ENCODE measurements at places on chromosomes 7 and 10.

- DNase-seq, result no peak
These were observed 28.2 kb downstream of the TSPAN15 start for GRCh38 chr10:69479240-69480067.

GRCh38 chr7:37671876-37672275 lies 11.7 kb upstream of the GPR141 start:
- DNase-seq, result no peak

- no peak for DNase-seq
These were observed 117.3 kb downstream of the SLC25A13 start for GRCh38 chr7:96204601-96205000.

DNA sequence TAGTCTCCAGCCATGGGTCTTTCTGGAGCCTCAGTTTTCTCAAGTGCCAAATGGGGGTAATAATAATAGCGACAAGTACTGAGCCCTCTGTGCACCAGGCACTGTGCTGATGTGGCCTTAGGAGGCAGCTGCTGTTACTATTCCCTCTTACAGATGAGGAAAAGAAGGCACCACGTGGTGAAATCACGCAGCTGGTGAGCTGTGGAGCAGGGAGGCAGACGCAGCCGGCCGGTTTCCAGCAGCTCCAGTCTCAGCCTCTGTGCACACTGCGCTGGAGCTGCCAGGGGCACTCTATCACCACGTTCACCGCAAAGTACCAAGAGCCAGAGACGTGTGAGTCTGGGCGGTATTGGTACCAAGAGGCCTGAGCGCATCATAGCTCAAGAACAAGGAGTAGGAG lies 9.6 kb downstream of the PYROXD2 start:
- no peak for DNase-seq

DNA sequence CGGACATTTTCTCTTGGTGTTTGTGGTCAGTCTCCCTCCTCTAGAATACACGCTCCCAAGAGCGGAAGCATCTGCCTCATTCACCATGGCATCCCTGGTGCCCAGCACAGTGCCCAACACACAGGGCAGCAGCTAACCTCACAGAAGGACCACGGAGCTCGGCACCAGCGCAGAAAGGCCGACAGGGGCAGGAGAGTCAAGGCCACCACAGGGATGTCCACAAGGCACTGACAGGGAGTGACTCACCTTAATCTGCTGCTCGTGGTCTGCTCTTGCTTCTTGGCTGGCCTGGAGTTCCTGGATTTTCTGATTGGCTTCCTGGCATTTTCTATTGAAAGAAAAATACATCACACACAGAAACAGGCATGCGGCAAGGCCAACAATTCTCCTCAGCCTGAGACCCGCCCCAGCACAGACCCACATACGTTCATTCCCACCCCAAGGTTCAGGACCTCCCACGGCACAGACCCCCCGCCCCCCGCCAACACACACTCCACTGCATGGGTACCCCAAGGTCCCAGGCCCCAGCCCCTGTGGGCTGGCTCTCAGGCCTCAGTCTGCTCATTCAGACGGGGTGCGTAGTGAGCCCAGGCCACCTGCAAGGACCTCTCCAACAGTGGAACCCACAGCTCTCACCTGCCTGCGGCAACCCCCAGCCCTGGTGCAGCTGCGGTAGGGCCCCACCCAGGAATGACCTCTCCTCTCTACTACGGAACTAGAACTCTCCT lies 14.9 kb downstream of the MAD1L1 start:
- DNase-seq, result no peak

- peak; percentile 36 for DNase-seq
These were observed 34.7 kb downstream of the ACADSB start for GRCh38 chr10:123043409-123043925.

- DNase-seq, result no peak
These were observed 162.4 kb upstream of the MEOX2 start for GRCh38 chr7:15848901-15849300.

DNA sequence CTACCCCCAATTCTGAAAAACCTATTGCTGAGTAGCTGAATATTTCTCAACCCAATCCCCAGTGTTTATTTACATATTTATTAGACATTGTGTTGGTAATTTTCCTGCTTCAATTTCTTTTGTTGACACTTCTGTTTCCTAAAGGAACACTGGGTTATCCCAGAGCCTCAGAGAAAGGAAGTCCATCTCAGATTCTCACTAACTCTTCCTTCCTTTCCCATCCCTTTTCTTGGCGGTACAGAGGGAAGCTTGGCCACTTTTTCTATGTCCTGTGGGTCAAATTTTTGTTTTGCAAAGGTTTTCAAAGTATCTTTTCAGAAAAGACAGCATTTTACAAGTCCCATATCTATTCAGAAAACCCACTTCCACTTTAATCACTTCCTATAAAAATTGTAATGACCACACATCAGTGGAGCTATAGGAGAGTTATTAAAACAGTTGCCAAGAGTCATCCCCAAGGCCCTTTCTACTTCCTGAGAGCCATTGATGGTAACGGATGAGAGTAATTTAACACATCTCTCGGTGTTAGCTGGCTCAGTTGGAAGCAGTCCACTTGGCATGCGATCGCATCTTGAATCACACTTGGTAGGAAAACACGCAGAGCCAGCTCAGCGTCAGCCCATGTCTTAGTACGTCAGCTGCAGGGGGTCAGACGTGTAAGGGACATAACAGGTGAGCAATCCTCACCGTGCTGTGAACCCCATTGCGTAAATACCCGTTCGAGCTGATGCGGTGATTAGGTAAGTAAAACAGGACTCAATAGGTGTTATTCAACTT lies 231.1 kb upstream of the ADARB2 start:
- DNase-seq, result no peak

DNA sequence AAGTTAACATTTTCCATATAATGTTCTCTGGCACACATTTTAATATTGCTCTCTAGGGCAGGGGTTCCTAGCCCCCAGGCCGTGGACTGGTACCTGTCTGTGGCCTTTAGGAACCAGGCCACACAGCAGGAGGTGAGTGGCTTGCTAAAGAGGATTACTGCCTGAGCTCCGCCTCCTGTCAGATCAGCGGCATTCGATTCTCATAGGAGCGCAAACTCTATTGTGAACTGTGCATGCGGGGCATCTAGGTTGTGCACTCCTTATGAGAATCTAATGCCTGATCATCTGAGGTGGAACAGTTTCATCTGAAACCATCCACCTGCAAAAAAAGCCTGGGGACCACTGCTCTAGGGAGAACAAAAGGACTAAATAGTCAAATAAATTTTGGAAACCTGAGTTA lies 65.7 kb downstream of the EXOC6 start:
- DNase-seq, result no peak

DNA sequence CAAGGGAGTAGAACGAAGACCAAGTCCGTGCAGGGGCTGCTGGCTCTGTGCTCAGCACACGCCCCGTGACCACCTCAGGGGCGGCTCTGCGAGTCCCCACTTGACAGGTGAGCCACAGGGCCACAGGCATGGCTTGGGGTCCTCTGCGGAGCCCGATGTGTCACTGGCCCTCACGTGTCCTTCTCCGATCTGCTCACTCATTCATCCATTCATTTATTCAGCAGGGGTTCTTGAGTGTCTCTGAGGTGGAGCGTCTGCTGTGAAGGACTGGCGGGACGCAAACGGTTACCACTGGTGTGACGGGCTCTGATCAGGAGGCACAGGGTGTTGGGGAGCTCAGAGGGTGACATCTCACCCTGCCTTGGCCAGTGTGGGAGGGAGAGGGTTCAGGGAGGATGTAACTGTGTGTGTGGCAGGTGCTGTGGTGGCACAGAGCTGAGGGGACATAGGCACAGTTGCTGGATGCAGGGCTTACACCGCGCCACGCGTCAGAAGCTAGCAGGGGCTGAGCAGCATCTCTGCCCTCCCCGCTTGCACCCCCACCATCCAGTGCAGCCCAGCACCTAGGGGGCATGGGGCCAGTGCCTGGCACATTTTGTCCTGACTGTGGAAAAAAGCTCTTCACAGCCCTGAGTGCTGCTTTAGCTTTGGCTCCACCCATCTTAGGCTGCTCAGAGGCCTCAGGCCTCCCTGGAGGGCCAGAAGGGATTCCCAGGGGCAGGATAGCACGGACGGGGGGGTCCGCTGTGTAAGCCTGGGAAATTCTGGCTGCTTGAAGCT lies 116.8 kb downstream of the LHPP start:
- DNase-seq, result no peak
